Mucosa of gallbladder (tissue), 1 donor: ENCODE measurements at places on chromosomes 1 and 21. TPM values are rescaled to one million over a fixed set of nuclear protein-coding genes. Genes with fewer than 3 reads are reported as not detected.

The WNT3A gene
- total RNA-seq: 0.06 TPM

The NUDT17 gene
- total RNA-seq: 3.1 TPM

The CD244 gene
- 1.5 TPM for total RNA-seq

The KCNA2 gene
- total RNA-seq: 1.8 TPM

DNA sequence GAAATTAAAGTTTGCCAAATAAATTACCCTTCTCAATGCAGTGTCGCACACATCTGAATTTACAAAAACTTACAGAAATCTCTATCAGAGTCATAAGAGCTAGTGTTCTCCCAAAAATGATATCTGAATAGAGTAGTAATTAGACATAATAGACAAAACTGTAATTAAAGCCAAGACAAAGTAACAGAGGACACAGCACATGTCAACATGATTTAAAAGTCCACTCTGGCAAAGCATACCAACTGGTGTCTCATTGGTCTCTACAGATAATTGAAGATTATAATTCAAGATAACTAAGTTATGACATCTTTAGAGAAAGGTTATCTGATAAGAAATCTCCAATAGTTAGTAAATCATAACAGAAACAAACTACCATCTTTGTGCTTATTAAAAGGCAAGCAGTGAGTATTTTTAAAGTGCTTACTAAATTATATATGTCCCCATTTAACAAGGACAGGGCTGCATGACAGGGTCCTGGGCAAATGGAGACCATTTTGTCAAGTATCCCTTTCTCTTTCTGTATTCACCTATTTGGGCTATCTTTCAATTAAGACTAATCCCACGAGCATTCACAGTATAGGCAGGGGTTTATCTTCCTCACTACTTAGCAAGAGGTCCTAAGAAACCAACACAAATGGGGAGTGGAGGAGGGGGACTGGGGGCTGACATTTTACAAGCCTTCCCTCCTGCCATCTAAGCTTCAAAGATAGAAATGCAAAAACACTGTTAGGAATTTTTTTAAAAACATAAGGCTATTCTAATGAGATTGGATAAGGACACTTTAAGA lies 26.0 kb downstream of the PTP4A2 start:
- DNase-seq: no peak

The ATP1A4 gene
- 0.43 TPM for total RNA-seq

- no peak for DNase-seq
These were observed 125.2 kb downstream of the MAST2 start for GRCh38 chr1:45928486-45929205.

DNA sequence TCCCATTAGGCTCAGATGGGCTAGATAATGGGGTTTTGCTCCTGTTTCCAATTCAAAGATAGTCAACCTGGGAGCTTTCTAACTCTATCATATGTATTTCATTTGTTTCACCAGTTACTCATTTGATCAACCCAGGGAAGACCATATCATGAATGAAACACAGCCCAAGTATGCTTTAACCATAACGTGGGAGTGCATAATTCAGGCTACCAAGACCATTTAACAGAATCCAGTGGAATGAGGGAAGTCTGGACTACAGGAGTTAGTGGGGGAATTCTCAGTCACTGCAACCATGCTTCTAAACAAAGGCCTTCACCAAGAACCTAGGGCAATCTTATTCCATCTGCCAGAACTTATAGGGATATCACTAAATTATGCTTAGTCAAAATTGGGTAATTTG lies 15.0 kb upstream of the SLC16A1 start:
- DNase-seq: no peak

- DNase-seq: no peak
These were observed 26.1 kb upstream of the SLAMF6 start for GRCh38 chr1:160548960-160549664.

The CELA2B gene
- 0.35 TPM for total RNA-seq

DNA sequence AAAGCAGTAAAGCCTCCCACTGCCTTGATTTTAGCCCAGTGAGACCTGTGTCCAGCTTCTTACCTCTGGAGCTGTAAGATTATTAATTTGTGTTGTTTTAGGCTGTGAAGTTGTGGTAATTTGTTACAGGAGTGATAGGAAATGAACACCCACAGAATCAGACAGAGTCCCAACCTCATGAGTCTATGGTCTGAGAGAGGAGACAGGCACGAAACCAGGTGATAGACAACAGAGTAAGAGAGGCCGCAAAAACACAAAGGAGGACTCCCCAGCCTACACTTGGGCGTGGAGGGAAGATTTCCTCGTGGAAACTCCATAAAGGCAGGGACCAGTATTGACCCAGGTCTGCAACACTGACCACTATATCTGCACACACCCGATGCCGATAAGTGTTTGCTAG lies 234.6 kb upstream of the JUN start:
- no peak for DNase-seq

DNA sequence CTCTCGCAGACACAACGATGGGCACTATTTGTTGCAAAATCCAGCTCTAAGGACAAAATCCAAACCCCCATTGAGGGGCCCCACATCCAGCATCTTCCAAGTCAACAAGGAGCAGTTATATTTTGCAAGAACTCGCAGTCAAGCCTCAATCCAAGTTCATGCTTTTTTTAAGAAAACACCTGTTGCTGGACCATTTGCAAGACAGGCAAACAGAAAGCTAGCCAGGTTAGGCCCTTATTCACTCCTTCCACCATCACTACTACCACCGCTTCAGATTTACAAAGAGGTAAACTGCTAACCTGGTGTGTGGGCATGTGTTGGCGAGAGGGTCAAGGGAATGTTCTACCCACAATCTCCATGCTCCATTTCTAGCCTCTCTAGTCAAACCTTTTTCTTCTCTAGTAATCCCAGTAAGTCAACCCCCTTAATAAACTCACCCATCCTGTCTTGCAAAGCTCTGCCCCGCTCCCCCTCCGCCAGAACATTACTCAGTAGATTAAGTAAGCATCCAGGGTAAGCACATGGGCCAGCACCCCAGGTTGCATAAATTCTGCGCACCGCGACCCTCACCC lies 703 bp downstream of the ERI3 start:
- no peak for DNase-seq

The PKP1 gene
- total RNA-seq: 0.09 TPM

- no peak for DNase-seq
These were observed 131.9 kb downstream of the BACH1 start for GRCh38 chr21:29430576-29430975.

- no peak for DNase-seq
These were observed 61.5 kb downstream of the SYT2 start for GRCh38 chr1:202648605-202649226.

The CD1C gene
- total RNA-seq: 1.4 TPM

GRCh38 chr1:903721-904271 lies 19.9 kb upstream of the SAMD11 start:
- peak; percentile 9 for DNase-seq

DNA sequence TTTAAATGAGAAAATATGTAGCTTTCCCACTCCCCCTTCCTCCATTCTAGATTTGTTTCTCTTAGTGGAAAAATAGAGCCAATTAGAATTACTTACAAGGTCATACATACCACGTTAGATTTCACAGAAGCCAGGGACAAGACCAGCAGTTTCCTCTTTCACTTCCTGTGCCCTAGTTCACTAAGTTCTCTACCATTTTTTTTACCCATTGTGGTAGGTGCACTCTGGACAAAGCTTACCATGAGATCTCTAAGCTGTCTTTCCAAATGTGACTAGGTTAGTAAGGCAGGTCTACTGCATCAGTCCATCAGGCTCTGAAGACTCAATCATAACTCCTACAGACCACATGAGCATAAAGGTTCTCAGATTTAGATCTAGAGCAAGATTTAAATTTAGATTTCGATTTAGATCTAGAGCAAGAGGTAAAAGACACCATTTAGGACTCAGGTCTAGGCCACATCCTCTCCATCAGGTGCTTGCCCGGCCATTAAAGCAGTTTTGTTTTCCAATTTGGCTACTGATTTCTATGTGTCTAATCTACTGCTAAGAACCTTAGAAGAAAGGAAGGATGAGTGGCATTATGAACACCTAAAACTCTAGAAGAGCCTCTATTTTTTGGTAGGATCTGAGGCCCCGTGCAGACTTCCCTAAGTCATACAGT lies 235.3 kb downstream of the FAF1 start:
- DNase-seq: no peak
